Mononuclear cell (primary cell): ENCODE measurements at places on chromosomes 13 and 19. TPM values are rescaled to one million over a fixed set of nuclear protein-coding genes. Genes with fewer than 3 reads are reported as not detected.

Gene PNPLA6
- total RNA-seq, result 54.3 TPM

Gene LRFN3
- 1.3 TPM for total RNA-seq

Gene KCNRG
- total RNA-seq, result 1.7 TPM

Gene KLF2
- 184 TPM for total RNA-seq

Gene GFY
- total RNA-seq, result not detected

Gene NEK5
- under 0.01 TPM for total RNA-seq

Gene CYSLTR2
- 4.7 TPM for total RNA-seq

Gene FFAR3
- 0.73 TPM for total RNA-seq

Gene IPO5
- 69.2 TPM for total RNA-seq

Gene NOVA2
- under 0.01 TPM for total RNA-seq

Gene PSG2
- total RNA-seq, result not detected

Gene TM9SF2
- 78.6 TPM for total RNA-seq

Gene CBY2
- total RNA-seq, result 0.21 TPM

Gene CEACAM1
- total RNA-seq, result 1.9 TPM

Gene EID2
- total RNA-seq, result 14.4 TPM

Gene VAV1
- total RNA-seq, result 46.8 TPM

Gene OVOL3
- total RNA-seq, result not detected

Gene OR7D2
- under 0.01 TPM for total RNA-seq

Gene LIPE
- total RNA-seq, result 2.5 TPM

Gene ZNF253
- total RNA-seq, result 6.6 TPM

Gene ZNF235
- 2.7 TPM for total RNA-seq

Gene CEACAM3
- total RNA-seq, result 0.52 TPM

Gene SF3A2
- total RNA-seq, result 68.1 TPM

Gene SRRM5
- total RNA-seq, result 0.10 TPM

Gene CDK8
- total RNA-seq, result 7.7 TPM

Gene FBXL12
- total RNA-seq, result 17.1 TPM

Gene ZNF44
- total RNA-seq, result 24.7 TPM

Gene KLK15
- not detected for total RNA-seq

Gene PEG3
- total RNA-seq, result under 0.01 TPM

Gene FLT3
- total RNA-seq, result 4.3 TPM

Gene TBXA2R
- total RNA-seq, result 1.8 TPM

Gene FGF9
- 1.4 TPM for total RNA-seq

Gene SYT3
- total RNA-seq, result not detected

Gene RGS9BP
- total RNA-seq, result 0.10 TPM

Gene MED29
- total RNA-seq, result 21.9 TPM

Gene IGFL1
- not detected for total RNA-seq
